ENCODE measurements at places on chromosomes 1 and 21.

GRCh38 chr1:151908228-151908691 lies 1.1 kb downstream of the THEM4 start:
- no peak for DNase-seq

DNA sequence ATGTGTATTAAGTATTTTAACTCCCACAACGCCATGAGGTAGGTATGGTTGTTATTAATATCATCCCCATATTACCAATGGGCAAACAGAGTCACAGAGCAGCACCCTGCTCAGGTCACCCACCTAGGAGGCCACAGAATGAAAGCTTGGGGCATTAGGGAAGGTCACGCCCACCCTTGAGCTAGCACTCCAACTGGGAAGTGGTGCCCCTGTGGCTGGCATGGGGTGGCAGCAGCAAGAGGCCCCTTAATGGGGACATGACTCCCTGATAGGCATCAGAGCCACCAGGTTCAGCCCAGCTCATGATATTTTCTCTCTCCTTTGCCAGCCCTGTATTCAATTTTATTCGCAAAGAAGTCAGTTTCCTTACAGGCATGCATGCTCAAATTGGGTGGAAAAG lies 90.6 kb downstream of the DMRTB1 start:
- no peak for DNase-seq

DNA sequence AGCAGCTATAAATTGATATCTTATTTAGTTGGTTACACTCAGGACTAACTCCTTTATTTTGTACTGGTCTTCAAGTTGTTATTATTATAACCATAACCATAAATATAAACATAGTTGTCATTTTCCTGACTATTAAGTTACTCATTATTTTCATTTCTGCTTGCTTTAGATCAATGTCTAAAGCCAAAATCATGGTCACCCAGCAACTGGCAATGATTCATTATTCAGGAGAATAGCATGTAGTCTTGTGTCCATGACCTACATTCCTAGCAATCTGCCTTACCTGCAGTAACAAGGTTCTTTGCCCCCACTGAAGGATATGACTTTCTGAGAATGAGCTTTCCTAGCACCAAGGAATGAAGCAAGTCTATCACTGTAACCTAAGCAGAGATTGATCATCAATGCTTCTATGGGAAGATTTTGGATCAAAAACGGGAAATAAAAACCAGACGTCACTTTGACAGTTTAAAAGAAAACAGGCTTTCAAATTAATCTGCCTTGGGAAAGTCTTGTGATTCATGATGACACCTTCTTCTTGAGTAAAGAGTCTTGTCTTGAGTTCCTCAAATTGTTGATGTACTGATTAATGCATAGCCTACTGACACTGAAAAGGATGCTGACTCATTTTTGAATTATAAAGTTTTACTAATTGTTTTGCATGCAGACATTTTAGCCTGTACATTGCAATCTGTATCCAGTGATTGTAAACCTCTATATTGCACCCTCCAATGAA lies 203.3 kb upstream of the IVNS1ABP start:
- DNase-seq = no peak

- DNase-seq = no peak
Measured at GRCh38 chr1:45152126-45152525, 54.3 kb downstream of the ZSWIM5 start.

DNA sequence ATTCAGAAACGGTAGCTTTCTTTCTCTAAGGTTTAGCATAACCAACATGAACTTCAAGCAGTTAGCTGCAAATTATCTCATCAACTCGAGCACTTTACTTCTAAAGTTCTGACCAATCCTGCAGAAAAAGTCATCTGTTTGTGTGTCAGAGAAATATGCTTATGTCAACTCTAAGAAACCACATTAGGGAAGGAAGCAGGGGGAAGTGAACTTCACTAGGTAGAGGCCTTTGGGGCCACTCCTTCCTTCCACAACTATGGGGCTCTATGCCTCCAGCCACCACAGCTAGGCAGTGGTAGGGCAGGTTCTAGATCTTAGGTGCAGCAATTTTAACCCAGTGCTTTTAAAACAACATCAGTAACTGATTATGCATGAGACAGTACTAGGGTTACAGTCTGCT lies 375.9 kb downstream of the DSCAM start:
- DNase-seq = no peak

All from DND-41 (cell line).